ENCODE measurements at places on chromosomes 2 and 18.

- no peak for DNase-seq
These were observed 376.2 kb upstream of the MEIS1 start for GRCh38 chr2:66058675-66059074.

GRCh38 chr18:23921716-23922285 is 92.8 kb upstream of the TTC39C start:
- DNase-seq = no peak

GRCh38 chr2:67240507-67240906 is 156.6 kb upstream of the ETAA1 start:
- DNase-seq = no peak

- DNase-seq = no peak
These were observed 261.1 kb downstream of the ANAPC1 start for GRCh38 chr2:111622859-111623258.
